ENCODE measurements at places on chromosomes 16 and 17. TPM values are rescaled to one million over a fixed set of nuclear protein-coding genes. Genes with fewer than 3 reads are reported as not detected.
A peak's percentile ranks its signal among the peaks of the same experiment; 100 is the strongest.

DNA sequence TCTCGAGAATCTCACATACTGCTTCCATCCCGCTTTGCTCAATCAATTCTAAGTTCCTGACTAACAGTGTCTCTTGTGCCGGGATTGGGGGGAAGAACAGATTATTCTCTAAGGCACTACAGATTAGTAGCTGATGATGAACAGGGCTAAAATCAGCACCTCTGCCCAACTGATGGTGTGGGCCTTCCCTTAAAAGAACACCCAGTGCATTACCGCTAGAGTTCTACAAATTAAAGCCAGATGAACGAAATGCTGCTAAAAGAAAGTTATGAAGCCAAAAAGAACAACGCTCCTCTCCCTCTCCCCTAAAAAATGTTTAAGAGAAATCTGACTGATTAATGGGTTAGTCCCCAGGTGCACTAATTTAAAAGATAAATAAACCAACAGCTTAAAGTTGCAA lies 4.4 kb downstream of the CDC27 start:
- no peak for ATAC-seq

PPP1R1B gene
- total RNA-seq = 1.6 TPM

DNA sequence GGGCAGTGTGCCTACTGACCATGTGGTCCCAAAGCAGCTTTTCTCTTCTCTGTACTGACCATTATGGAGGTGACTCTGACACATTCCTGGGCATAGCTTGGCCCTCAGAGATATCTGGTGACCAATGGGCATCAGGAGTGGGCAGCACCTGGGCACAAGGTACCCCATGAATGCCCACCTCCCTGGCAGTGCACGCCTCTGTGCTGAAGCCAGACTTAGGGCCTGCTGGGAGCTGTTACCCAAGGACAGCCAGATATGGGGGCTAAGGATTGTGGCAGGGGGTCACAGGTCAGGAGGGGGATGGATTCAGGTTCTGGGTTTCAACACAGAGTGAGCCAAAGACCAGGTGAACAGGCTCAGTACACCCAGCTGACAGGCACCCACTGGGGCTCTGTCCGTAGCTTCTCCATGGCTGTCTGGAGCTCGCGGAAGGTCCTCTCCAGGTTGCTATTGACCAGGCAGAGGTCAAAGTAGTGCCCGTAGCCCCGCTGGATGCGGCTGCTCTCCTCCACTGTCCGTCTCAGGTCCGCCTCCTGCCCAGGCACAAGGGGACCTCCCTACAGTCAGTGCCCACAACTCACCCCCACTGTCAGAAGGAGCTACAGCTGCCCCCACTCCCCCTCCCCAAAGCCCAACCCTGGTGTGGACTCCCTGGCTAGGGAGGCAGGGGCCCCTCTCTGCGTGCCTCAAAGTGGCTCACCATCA lies 29.7 kb downstream of the MPP2 start:
- no peak for ATAC-seq

- ATAC-seq = no peak
Measured at GRCh38 chr16:23920446-23920845, 84.7 kb downstream of the PRKCB start.

- no peak for ATAC-seq
Measured at GRCh38 chr17:67258821-67259468, 13.9 kb upstream of the HELZ start.

DNA sequence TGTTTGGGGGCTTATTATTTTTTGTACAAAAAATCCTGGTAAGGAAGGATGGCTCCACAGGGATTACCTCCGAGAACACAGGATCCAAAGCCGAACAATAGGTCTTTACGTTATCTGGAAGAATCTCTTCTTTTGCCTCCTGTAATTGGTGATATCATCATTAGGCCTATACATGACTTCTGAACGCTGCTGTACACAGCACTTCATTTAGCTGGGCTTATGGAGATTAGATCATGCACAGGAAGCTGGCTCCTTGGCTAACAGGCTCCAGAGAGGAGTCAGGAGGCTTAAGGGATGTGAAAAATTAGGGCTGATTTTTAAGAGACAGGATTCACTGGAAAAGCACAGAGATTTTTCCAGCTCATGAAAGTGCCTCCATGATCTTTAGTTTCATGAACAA lies 54.7 kb downstream of the TANGO6 start:
- no peak for ATAC-seq

GRCh38 chr17:51682115-51682514 lies 421.8 kb downstream of the UTP18 start:
- ATAC-seq = no peak

UBALD1 gene
- 12.7 TPM for total RNA-seq

CASKIN1 gene
- total RNA-seq = 0.08 TPM

DNA sequence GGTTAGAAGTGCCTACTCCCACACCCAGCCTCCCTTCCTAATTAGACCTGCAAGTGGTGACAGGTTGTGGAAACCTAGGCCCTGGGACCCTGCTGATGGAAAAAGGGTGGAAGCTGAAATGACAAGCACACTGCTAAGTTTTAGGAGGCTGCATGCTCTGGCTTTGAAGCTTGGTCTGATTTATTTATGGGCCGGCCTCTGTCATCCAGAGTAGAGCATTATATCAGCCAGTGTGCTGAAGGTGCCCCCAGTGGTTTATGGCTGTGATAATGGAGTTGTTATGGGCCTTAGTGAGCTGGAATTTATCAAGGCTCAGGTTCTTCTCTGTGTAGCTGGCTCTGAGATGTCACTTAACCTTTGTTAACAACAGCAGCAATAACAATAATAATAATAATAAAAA lies 142.6 kb downstream of the UTP18 start:
- ATAC-seq = no peak

- ATAC-seq = no peak
Measured at GRCh38 chr17:37344519-37344918, 31.3 kb upstream of the C17orf78 start.

TRAF7 gene
- total RNA-seq = 96.6 TPM

- peak; percentile 56 for ATAC-seq
Measured at GRCh38 chr17:8806253-8806925, 7.2 kb upstream of the MFSD6L start.

DNA sequence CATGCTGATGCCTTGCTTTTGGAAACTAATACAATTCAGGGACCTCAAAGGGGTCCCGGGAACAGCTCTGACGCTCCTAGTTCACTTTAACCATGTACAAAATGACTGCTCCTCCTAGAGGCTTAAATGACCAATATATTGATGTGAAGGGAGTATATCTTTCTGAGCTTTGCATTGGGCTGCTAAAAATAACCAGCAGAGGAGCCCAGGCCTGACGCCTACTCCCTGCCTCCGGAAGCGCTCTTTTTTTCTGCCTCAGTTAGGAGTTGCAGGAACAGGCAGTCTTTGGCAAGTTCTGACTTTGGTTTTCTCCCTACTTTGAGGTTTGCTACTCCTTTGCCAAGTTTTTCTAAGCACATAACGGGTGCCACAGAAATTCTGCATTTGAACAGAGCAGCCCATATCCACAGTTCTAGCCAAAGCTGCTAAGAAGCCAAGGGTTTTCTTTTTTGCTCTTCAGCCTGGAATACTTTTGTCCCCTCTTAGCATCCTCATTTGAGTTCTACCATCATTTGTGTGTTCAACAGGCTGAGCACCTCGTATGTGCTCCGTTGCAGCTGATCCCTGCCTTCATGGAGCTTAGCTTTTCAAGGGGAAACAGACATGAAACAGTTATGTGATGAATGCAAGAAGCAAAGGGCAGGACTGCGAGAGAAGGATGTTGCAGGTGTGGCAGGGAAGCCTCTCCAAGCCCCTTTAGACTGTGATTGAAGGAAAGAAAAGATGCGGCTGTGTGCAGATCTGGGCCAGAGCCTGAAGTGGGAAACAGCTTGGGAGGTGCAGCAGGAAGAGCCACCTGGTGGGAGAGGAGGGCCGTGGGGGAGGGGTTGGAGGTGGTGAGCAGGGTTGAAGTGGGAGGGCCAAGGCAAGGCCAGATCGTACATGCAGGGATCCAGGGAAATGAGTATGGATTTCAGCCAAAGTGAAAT lies 2.8 kb upstream of the NAGPA start:
- ATAC-seq = no peak

DNA sequence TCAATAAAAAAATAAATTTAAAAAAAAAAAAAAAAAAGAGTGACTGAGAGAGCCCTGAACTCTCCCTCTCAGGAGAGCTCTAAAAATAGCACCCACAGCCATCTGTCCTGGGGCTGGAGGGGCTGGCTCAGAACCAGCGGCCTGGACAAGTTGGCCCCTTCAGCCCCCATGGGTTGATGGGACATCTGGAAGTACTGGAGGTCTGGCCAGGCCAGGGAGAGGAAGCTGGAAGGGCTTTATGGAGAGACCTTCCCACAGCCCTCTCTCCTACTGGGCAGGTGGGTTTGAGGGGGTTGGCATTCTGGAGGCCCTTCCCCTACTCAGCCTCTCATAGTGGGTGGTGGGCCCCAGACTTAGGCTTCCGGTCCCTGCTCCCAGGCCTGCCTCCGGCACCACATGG lies 93.7 kb upstream of the TMEM97 start:
- ATAC-seq = no peak

GRCh38 chr16:29968205-29968604 lies 5.5 kb upstream of the TAOK2 start:
- ATAC-seq = no peak

GRCh38 chr17:67994817-67995569 lies 1.3 kb downstream of the C17orf58 start:
- ATAC-seq = peak; percentile 55
